ENCODE measurements at places on chromosomes 3 and 15.
A peak's percentile ranks its signal among the peaks of the same experiment; 100 is the strongest.

DNA sequence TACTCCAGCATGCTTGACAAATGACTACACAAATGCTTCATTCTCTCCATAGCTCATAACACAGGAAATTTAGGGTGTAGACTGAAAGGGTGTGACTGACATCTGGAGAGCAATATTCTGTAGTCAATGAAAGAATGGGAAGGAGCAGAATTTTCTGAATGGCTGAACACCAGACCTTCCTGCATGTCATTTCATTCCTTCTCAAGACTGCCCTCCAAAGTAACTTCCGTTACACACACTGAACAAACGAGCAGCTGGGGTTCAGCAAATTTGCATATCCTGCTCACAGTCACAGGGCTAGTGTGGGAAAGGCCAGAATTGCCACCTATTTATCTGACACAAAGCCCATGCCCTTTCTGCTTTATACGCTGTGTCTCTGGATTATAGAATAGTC is 325.0 kb upstream of the CFAP20DC start:
- no peak for DNase-seq

DNA sequence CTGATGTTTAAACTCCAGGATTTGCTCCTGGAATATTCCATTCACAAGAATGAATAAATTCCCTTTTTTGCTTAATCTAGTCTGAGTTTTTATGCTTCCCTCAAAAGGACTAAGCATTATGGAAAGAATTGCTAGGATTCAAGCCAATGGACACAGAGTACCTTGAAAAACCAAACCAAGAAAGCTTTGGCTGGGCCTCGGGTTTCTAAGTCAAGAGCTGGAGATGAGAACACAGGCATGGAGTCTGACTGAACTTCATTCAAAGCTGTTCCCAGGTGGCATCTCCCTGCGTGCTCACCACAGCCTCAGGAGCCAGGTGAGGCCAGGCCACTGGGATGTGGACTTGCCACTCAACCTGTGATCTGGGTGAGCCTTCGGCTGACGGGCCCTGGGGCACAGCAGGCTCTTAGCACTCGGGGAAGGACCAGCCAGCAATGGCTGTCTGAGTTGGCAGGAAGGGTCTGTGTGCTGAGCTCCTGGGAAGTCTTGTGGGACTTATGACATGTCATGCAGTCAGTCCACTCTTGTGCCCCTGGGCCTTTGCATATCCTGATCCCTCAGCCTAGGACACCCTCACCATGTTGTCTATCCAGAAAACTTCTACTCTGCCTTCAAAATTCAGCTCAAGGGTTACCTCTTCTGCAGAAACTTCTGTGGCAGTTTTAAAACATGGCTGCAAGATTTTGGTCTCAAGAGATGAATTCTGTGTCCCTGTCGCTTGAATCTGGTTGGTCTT is 21.8 kb downstream of the CRABP1 start:
- peak; percentile 76 for DNase-seq

GRCh38 chr3:67883766-67884165 is 229.4 kb upstream of the SUCLG2 start:
- DNase-seq = peak; percentile 15

DNA sequence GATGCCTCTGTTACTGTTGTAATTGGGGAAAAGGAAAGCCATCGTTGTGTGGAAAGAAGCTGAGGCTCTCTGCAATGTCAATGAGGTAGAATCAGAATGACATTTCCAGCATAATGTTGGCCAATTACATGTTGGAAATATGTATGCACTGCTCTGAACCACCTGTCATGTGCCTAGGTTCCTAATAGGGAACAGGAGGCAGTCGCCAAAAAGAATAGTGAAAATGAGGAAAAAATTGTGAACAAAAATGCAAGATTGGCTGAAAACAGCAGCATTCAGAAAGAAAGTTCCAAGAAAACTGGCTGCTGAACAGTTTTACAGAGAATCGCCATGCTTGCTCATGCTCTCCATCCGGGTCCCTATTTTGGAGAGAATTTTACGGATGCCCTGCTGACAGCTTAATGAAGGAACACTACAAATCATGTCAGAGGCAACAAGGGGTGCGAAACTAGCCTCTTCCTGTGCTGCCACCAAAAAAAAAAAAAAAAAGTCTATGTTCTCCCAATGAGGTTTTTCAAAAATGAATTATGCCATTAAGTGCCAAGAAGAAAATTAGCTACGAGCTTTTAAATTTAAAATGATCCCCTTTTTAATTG is 305.9 kb upstream of the ARRDC4 start:
- DNase-seq = peak; percentile 16

DNA sequence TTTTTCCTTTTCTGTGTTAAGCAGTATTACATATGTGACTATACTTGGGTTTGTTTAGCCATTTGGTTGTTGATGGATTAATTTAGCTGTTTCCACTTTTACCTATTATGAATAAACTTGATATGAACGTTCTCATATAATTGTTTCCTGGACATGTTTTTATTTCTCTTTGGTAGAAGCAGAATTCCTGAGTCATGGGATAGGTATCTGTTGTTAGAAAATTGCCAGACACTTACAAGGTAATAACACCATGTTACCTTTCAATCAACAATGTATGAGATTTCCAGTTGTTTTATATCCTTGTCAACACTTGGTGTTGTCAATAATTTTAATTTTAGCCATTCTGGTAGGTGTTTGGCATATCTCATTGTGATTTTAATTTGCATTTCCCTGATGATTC is 475.4 kb downstream of the IGSF11 start:
- no peak for DNase-seq

GRCh38 chr3:157239082-157239704 is 79.2 kb upstream of the CCNL1 start:
- peak; percentile 60 for DNase-seq

GRCh38 chr15:77907824-77908751 is 169.4 kb downstream of the TBC1D2B start:
- peak; percentile 54 for DNase-seq

DNA sequence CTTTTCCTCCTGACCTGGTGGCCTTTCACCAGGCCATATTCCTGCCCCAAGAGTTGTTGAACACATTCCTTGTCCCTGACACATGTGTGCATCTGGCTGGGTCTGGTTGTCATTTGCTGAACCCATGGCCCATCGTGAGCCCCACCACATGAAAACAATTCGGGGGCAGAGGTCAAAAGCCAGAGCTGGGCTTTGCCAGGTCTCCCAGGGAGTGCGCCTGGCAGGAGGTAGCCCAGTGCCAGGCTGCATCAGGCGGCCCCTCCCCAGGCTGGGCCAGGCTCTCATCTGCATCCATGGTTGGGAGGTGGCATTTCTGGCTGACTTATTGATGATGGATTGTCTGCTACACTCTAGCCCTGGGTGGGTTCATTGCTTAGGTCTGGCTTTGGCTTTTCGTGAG is 30.9 kb downstream of the SPSB4 start:
- no peak for DNase-seq

DNA sequence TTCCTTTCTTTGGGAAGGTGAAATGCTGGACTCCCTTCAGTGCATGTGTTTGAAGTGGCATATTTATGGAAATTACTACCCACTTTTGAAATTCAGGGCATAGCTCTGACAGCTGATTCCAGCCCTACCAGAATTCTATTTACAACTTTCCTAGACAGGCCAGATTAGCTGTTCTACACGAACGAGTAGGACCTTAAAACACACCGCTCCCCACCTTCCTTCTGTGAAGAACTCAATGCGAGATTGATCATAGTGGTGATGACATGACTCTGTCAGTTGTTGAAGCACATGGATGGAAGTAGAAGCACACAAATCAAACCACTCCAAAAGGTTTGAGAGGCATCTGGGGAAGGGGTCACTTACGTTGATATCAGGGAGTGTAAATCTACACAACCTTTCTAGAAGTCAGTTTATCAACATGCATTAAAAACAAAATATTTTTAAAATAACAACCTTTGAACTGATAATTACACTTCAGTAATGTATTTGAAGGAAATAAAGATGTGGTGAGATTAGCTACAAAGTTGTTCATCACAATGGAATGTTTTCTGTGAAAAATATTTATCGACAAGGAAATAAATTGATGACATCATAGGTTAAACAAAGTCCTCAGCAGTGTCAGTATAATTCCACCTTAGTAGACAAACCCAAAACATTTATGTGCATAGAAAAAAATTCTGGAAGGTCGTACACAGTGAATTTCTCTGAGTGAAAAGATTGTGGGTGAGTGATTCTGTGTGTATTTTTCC is 29.8 kb downstream of the RARB start:
- peak; percentile 38 for DNase-seq
